ENCODE measurements at places on chromosomes 11 and 22.
A peak's percentile ranks its signal among the peaks of the same experiment; 100 is the strongest.

DNA sequence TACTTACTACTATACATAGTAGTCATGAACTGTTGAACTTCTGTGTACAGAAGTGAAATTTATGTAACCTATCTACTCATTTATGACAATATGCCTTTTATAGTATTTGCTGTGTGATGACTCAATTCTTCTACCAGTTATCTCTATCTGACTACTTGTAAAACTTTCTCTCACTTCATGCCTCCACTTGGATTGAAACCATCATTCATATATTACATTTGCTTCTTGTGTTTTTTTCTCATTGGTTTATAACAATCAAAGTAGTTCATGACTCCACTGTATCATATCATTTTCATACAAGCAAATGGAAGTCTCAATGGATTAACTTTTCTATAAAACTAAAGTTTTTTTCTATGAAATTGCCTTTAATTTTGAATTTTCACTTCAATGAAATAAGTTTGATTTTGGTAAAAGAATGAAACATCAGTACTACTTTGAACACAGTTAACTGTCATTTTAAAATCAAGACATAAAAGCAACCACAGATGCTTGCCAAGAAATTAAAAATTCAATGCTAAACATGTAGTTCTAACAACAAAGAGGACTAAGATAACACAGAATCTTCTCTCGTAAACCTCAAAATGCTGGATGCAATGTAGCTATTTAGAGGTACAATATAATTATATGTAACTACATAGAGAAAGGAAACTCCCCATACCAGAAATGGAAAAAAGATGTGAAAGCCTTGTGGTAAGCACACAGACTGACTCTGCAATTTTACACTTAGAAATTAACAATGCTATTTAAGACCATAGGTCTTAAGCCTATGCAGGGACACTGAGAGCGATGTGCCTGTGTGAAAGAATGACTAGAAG, 27.6 kb upstream of the EXPH5 start:
- peak; percentile 24 for DNase-seq

DNA sequence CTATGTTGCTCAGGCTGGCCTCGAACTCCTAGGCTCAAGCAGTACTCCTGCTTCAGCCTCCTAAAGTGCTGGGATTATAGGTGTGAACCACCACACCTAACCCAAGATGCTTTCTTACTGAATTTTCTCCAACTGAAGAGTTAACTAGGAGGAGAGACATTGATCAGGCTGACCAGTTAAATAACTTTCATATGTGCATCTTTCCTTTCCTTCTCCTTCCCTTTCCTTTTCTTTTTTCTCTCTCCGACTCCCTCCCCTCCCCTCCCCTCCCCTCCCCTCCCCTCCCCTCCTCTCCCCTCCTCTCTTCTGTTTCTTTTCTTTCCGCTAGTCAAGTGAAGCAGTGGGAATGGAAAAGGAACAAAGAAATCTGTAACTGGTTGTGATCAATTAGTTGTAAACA, 26.7 kb downstream of the XRCC6 start:
- no peak for DNase-seq

- DNase-seq: peak; percentile 56
These were observed 2.8 kb downstream of the PARVB start for GRCh38 chr22:44026630-44027511.

DNA sequence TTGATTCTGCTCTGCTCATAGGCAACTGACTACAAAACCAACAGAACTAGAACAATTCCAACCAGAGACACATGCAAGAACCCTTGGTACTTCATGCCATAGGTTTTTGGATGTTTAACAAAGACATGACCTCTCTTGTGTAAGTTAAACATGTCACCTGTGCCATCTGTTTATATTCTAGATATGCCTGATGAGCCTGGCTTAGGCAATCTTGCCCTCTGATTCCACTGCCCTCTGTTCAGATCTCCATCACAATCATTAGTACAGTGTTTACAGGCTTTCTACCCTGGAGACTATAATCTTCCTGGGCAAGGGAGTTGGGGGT, 40.8 kb downstream of the ABTB2 start:
- DNase-seq: no peak

DNA sequence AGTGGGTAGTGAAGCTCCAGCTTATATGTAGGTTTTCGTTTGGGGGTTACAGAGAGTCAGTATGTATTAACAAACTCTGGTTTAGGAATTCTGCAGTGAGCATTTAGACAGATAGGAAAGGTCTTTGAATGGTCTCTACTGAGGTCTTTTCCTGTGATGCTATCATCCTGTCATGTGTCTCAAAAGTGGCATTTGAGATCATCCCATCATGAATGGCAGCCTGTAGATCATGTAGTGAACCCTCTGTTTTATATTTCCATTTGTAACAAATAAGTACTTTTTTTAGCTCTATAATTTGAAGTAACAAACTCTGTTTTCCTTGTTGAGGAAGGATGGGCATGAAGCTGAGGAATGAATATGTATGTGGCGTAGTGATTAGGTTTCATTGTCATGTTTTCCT, 76.2 kb downstream of the PPP6R3 start:
- no peak for DNase-seq

GRCh38 chr11:105183987-105184386, 44.4 kb upstream of the CARD18 start:
- DNase-seq: no peak

GRCh38 chr11:134800130-134800529, 388.1 kb upstream of the B3GAT1 start:
- no peak for DNase-seq

GRCh38 chr22:32112380-32112779, 46.7 kb downstream of the C22orf42 start:
- no peak for DNase-seq

DNA sequence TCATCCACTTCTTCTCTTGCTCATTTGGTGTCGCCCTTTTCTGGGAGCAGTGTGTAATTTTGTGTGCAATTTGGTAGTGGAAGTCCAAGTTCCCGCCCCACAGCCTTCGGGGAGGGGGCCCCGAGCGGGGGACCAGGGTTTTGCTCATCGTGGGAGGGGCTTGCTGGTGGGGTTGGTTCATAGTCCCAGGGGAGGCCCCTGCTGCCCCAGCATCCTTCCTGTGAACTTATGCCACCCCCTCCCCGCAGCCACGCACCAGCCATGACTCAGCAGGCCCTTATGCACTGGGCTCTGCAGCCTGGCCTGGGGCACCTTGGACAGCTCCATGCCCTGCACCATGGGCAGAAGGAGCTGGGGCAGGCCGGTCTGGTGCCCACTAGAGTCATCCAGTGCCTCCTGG, 1183.6 kb downstream of the BRD1 start:
- peak; percentile 82 for DNase-seq

DNA sequence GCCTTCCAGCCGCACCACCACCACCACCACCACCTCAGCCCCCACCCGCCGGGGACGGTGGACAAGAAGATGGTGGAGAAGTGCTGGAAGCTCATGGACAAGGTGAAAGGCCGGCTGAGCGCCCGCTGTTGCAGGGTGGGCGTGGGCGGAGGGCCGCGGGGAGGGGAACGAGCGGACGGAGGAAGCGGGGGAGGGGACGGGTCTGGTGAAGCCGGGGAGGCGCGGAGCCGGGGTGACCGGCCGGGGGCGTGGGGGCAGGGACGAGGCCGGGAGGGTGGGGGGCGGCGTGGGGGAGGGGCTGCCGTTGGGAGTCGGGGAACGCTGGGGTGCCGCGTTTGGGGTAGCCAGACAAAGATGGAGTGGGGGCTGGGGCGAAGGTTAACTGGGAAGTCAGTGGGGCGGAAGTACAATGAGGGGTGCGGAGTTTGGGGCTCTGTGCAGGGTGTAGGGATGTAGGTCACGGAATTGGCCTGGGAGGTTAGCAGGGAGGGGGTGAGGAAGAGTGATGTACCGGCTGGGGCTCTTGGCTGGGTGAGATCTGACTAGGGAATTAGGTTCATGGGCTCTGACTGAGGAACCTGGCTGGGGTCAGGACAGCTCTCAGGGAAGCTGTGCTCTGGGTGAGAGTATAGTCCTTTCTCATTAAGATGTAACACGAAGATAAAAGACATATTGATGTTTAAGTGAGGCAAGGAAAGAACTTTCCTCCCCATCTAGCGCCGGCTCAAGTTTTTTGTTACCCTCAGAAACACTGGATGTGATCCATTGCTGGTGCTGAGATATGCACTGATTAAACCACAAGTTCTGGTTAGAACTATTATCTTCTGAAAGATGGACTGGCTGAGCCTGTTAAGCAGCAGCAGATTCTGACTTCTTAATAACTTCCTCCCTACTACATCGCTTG, 624 bp downstream of the CBL start:
- DNase-seq: peak; percentile 10

DNA sequence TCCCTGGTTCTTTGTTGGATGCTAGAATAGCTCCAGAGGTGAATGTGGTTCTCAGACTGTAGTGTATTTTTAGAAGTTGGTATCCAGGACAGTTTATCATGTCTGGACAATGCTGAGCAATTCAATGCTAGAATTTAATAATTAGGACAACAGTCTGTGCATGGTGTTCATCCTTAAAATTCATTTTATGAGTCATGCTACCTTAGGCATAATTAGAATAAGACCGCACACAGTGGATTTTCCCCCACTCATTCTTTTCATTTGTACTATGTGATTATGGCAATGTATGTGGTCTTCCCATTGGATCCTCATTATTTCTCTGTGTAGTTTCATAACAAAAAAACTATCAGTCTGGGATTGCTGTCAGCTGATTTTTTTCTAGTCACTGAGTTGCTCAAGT, 196.7 kb downstream of the ARHGAP42 start:
- DNase-seq: peak; percentile 30

DNA sequence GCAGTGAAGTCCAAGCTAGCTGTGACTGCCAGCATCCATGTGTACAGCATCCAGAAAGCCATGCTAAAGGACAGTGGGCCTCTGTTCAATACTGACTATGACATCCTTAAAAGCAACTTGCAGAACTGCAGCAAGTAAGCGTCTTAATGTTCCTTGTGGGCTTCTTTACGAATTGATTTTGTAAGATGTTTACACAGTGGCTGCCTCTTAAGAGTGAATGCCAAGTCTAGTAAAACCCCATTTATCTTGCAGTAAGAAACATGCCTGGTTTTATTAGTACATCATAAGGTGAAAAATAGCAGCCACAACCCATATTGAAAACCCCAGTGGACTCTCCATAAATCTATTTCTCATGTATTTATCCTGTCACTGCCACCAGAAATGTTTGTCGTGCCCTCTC, 20.5 kb downstream of the POLD3 start:
- DNase-seq: no peak

- peak; percentile 83 for DNase-seq
These were observed 261.8 kb upstream of the MTNR1B start for GRCh38 chr11:92707665-92708064.

GRCh38 chr22:19756288-19757128, 4.1 kb upstream of the TBX1 start:
- no peak for DNase-seq

DNA sequence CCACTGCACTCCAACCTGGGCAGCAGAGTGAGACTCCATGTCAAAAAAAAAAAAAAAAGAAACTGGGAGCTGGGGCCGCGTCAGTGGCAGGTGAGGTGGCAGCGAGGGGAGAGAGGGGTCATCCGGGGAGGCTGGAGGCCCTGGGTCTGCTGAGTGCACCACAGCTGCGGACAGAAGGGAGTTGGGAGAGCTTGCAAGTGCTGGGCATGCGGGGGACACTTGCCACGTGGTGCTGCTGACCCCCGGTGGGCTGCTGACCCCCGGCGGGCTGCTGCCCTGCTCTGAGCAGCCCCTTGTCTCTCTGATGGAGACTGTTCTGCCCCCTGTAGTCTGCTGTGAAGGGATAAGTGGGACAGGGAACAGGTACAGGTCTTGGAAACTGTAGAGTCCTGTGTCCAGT, 2.6 kb downstream of the DRAP1 start:
- DNase-seq: no peak

GRCh38 chr11:9815486-9816136, 151.7 kb downstream of the SWAP70 start:
- DNase-seq: peak; percentile 74

DNA sequence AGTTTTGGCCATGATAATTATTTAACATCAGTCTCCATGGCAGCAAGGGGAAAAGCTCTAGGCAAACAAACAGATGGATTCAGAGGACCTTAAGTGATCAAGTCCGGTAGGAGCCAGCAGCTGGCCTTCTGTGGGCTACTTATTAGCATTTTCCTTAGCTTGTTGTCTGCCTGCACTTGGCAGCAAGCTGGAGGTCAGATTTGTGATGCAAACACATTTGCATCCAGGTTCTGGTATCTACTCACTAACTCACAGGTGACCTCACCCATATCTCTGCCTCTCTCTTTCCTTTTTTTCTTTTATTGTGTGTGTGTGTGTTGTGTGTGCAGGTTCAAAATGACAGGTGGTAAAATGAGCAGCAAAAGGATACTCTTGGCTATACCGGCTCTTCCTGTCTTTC, 32.3 kb downstream of the ARHGAP42 start:
- no peak for DNase-seq

- DNase-seq: no peak
These were observed 751.2 kb downstream of the BRD1 start for GRCh38 chr22:49076300-49077035.

- DNase-seq: no peak
These were observed 2.2 kb downstream of the SULT4A1 start for GRCh38 chr22:43860126-43860525.

- peak; percentile 33 for DNase-seq
These were observed at the start of gene GLB1L2 for GRCh38 chr11:134331354-134332188. Gene GLB1L2 (plus strand): TSS chr11:134331988. CDS start chr11:134332062, 74 bp downstream.

DNA sequence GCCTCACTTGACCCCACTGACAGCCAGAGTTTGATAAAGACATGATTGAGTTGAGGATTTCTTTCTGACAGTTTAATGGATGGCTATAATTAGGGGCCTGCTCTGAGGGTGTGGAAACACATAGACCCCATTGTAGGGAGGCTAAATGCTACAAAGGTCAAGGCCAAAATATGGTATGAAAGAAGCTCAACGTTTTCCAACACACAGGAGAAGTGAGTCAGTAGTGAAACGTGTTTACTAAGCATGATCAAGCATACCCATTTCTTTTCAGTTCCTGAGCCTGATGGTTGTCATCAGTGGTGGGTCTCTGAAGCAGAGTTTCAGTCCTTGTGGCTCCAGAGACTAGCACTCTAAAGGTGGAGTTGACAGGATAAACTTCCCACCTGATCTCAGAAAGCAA, 69.7 kb downstream of the SNX19 start:
- peak; percentile 53 for DNase-seq

DNA sequence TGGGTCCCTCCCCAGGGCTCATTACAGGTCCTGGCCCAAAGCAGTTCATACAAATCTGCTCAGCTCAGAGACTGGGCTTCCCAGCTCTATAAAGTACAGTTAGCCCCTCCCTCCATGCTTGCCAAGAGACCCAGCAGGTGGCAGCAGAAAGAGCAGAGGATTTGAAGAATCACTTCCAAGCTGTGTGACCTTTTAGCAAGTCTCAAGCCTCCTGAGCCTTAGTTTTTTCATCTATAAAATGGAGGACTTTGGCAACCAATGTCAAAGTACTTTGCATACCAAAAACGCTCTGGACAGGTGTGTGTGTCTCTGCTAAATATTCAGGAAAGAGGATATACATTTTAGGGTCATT, 26.6 kb downstream of the RELT start:
- DNase-seq: peak; percentile 28

- peak; percentile 96 for DNase-seq
These were observed 16.0 kb upstream of the BMAL1 start for GRCh38 chr11:13261591-13262061.

All from fibroblast of skin of back (primary cell).